ENCODE measurements at places on chromosomes 3 and 15. TPM values are rescaled to one million over a fixed set of nuclear protein-coding genes. Genes with fewer than 3 reads are reported as not detected.

GRCh38 chr3:100458814-100459213 lies 33.6 kb upstream of the TMEM45A start:
- H3K27me3 ChIP-seq, result no peaks in the 10 kb centered on the region
- no peak overlapping the region for H3K27ac ChIP-seq
- DNase-seq, result no peak
- no peaks in the 10 kb centered on the region for H3K36me3 ChIP-seq

DNA sequence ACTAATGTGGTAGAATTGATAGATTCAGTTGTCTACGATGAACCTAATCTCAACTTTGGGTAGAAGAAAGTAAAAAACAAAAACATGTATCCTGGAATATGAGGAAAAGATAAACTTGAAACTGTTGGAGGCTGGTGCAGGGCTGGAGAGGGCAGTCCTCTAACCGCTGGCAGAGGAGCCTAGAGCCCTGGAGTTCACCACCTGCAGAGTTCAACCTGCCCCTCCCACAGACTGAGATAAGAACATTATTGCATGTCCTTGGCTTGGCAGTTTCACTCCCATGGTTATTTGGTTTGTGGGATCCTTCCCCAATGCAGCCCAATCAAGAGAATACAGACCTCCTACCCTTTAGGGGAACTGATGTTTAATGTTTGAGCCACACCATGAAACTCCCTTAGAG lies 53.2 kb upstream of the GATM start:
- no peak overlapping the region for H3K4me3 ChIP-seq
- no peaks in the 10 kb centered on the region for H3K27me3 ChIP-seq
- H3K4me1 ChIP-seq, result peaks cover 8% of the 10 kb centered on the region
- no peak overlapping the region for H3K27ac ChIP-seq
- peak; percentile 30 for DNase-seq

DNA sequence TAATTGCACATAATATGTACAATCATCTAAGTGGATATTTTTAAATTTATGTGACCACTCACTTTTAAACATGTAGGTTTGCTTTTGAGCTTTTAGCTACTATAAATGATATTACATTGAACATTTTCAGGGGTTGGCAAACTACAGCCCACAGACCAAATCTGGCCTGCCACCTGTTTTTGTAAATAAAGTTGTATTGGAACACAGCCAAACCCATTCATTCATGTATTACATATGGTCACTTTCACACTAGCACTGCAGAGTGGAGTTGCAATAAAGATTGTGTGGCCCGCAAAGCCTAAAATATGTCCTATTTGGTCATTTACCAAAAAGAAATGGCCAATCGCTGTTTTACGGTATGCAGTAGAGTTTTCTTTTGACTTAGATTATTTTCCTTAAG lies 21.2 kb downstream of the CMTM7 start:
- no peak for DNase-seq
- no peaks in the 10 kb centered on the region for H3K27me3 ChIP-seq
- H3K4me3 ChIP-seq, result no peak overlapping the region
- H3K4me1 ChIP-seq, result no peaks in the 10 kb centered on the region
- H3K36me3 ChIP-seq, result no peaks in the 10 kb centered on the region
- no peak overlapping the region for H3K27ac ChIP-seq

DNA sequence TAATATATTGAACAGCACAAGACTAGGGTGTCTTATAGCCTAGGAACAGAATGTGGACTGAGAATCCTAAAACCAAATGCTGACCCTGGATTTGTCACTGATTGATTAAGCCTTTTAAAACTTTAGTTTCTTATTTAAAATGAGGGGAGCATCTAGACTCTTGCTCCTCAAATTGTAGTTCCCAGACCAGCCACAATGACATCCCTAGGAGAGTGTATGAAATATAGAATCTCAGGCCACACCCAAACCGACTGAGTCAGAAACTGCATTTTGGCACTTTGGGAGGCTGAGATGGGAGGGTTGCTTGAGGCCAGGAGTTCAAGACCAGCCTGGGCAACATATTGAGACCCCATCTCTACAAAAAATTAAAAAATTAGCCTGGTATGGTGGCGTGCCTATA lies 287.8 kb upstream of the UMPS start:
- no peaks in the 10 kb centered on the region for H3K36me3 ChIP-seq
- no peaks in the 10 kb centered on the region for H3K4me1 ChIP-seq
- DNase-seq, result no peak
- H3K4me3 ChIP-seq, result no peak overlapping the region
- H3K27ac ChIP-seq, result no peak overlapping the region
- no peaks in the 10 kb centered on the region for H3K27me3 ChIP-seq

- H3K36me3 ChIP-seq, result no peaks in the 10 kb centered on the region
- H3K4me1 ChIP-seq, result peaks cover 14% of the 10 kb centered on the region
- DNase-seq, result no peak
These were observed 65.7 kb downstream of the CDC25A start for GRCh38 chr3:48122504-48122903.

DNA sequence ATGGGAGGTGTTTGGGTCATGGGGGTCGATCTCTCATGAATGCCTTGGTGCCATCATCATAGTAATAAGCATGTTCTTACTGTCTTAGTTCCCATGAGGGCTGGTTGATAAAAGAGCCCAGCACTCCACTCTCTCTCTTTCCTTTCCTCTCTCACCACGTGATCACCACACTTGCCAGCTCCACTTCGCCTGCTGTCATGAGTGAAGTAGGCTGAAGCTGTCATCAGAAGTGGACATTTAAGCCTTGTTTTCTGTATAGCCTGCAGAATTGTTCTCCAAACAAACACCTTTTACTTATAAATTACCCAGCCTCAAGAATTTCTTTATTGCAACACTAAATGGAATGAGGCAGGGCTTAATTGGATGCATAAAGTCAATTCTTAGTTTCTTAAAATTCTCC lies 6.1 kb downstream of the OR5H1 start:
- no peak for DNase-seq
- H3K4me3 ChIP-seq, result no peak overlapping the region
- H3K27me3 ChIP-seq, result no peaks in the 10 kb centered on the region
- no peak overlapping the region for H3K27ac ChIP-seq
- no peaks in the 10 kb centered on the region for H3K4me1 ChIP-seq
- H3K36me3 ChIP-seq, result no peaks in the 10 kb centered on the region

DNA sequence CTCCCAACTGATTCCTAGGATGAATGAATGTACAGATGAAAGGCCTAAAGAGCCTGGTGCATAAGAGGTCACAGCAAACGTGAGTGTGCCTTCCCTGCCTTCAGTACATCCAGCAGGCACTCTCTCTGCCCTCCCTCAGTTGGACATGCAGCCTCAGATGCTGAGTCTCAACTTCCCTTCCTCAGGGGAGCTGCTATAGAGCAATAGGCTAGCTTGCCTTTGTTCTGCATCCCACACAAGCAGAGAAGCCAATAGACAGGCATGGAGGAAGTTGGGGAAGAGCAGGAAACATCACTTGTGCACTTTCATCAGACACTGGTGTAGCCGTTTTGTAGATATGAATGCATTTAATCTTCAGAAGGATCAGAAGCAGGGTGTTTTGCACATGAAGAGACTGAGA lies 147.5 kb upstream of the THBS1 start:
- H3K27ac ChIP-seq, result no peak overlapping the region
- no peak overlapping the region for H3K4me3 ChIP-seq
- no peak for DNase-seq
- no peaks in the 10 kb centered on the region for H3K36me3 ChIP-seq
- peaks cover 16% of the 10 kb centered on the region for H3K4me1 ChIP-seq
- H3K27me3 ChIP-seq, result no peaks in the 10 kb centered on the region

GRCh38 chr3:123739754-123740153 lies 144.4 kb downstream of the MYLK start:
- H3K27me3 ChIP-seq, result no peaks in the 10 kb centered on the region
- H3K36me3 ChIP-seq, result no peaks in the 10 kb centered on the region
- H3K4me3 ChIP-seq, result no peak overlapping the region
- H3K27ac ChIP-seq, result no peak overlapping the region
- no peaks in the 10 kb centered on the region for H3K4me1 ChIP-seq
- DNase-seq, result no peak

GRCh38 chr3:97656638-97657037 lies 107.9 kb upstream of the ARL6 start:
- H3K27me3 ChIP-seq, result no peaks in the 10 kb centered on the region
- no peak overlapping the region for H3K27ac ChIP-seq
- H3K4me3 ChIP-seq, result no peak overlapping the region
- no peaks in the 10 kb centered on the region for H3K4me1 ChIP-seq
- no peak for DNase-seq
- no peaks in the 10 kb centered on the region for H3K36me3 ChIP-seq

DNA sequence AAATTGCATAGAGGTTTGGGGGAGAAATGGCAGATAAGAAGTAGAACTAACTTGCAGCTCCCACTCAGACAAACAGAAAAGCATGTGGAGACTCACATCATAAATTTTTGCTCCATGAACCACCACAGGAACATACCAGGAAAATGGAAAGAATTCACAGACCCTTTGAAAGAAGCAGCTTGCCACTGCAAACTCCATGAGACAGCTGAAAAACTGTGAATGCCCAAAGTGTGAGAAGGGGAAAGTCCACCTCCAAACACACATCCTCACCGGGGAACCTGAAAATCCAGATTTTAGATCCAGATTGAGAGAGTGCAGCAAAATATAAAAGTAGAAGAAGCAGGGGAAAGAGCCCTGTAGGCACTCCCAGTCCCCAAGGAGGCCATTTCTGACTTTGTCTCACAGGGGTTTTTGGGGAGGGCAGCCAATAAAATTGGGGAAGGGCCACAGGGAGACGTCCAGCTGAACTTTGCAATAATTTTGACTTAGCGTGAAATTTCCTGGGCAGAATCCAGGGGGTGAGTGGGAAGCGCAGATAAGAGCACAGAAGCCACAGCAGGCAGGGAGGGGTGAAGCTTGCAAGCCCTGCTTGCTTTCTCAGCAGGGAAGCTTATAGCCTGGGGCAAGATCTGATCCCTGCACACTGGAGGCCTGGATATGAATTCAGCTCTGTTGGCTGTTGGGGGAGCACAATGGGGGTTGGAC lies 183.4 kb upstream of the UBE2E2 start:
- no peak overlapping the region for H3K4me3 ChIP-seq
- H3K27ac ChIP-seq, result peak overlapping the region; percentile 18
- H3K4me1 ChIP-seq, result peaks cover 9% of the 10 kb centered on the region
- H3K36me3 ChIP-seq, result no peaks in the 10 kb centered on the region
- no peak for DNase-seq
- no peaks in the 10 kb centered on the region for H3K27me3 ChIP-seq

GRCh38 chr3:86229086-86229774 lies 761.7 kb downstream of the VGLL3 start:
- H3K4me1 ChIP-seq, result no peaks in the 10 kb centered on the region
- H3K27ac ChIP-seq, result no peak overlapping the region
- no peaks in the 10 kb centered on the region for H3K36me3 ChIP-seq
- H3K27me3 ChIP-seq, result no peaks in the 10 kb centered on the region
- no peak overlapping the region for H3K4me3 ChIP-seq
- no peak for DNase-seq

- H3K27ac ChIP-seq, result no peak overlapping the region
- H3K4me3 ChIP-seq, result no peak overlapping the region
- DNase-seq, result no peak
- no peaks in the 10 kb centered on the region for H3K36me3 ChIP-seq
- H3K4me1 ChIP-seq, result no peaks in the 10 kb centered on the region
- H3K27me3 ChIP-seq, result no peaks in the 10 kb centered on the region
These were observed 140.1 kb downstream of the OCA2 start for GRCh38 chr15:27958911-27959578.

DNA sequence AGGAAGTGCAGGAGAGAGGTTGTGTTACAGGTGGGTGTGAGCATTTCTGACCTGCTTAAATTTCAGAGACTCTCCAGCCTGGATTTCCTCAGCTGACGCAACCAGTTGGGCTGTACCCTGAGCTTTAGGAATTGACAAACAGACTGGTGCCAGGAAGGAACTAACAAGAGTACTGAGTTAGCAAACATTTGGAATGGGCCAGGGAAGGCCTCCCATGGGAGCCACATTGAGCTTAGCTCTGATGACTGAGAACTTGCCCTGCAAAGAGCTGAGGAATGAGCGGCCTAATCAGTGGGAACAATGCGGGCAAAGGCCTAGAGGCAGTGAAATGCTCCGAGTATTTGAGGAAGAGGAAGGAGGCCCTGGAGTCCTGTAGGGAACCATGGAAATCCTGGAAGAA lies 254.2 kb downstream of the FEZF2 start:
- H3K27me3 ChIP-seq, result no peaks in the 10 kb centered on the region
- no peak overlapping the region for H3K27ac ChIP-seq
- DNase-seq, result no peak

DNA sequence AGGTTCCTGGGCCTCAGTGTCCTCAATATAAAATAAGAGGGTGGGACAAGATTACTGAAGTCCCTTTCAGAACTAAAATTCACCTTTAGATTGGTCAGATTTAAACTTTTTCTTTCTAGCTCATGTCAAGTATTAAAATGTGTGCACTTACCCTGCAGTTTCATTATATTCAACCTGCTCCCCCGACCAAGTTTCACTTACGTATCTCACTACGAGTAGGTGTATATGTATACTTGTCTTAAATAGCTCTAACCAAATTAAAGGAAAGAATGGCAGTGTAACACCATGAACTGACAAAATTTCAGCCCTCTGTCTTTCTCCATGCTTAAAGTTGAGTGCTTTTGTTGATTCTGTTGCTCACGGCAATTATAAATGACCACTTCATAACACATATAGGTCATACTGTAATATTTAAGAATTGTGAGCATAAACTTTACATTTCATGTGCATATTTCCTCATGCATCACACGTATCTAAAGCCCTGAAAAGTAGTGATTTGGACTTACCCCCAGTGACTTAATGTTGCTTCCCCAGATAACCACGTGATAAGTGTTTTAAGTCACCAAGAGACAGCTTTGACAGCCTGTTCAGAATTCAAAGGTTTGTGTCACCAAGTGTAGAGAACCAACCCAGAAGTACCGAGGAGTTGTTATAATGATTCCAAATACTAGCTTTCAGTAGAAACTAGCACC lies 70.0 kb downstream of the PGPEP1L start:
- DNase-seq, result no peak
- H3K4me1 ChIP-seq, result peaks cover 12% of the 10 kb centered on the region
- no peak overlapping the region for H3K27ac ChIP-seq
- no peaks in the 10 kb centered on the region for H3K27me3 ChIP-seq

KLF15 gene
- 2.7 TPM for total RNA-seq

KNG1 gene
- total RNA-seq, result 6.7 TPM

GREM1 gene
- total RNA-seq, result 0.54 TPM

ANKDD1A gene
- total RNA-seq, result 1.3 TPM

ZNF609 gene
- total RNA-seq, result 30.1 TPM

SGO1 gene
- total RNA-seq, result 27.2 TPM

ITPKA gene
- total RNA-seq, result 18.1 TPM

HTR3E gene
- not detected for total RNA-seq

SERINC4 gene
- 0.23 TPM for total RNA-seq

PDZRN3 gene
- total RNA-seq, result 13.6 TPM

SMCO1 gene
- not detected for total RNA-seq

CORO2B gene
- 0.21 TPM for total RNA-seq

ABI3BP gene
- total RNA-seq, result not detected

All from Caco-2 (cell line).